ENCODE measurements at places on chromosomes 5 and 9. TPM values are rescaled to one million over a fixed set of nuclear protein-coding genes. Genes with fewer than 3 reads are reported as not detected.

GRCh38 chr5:97998941-97999340 lies 774.5 kb upstream of the RGMB start:
- no peaks in the 10 kb centered on the region for H3K27me3 ChIP-seq
- no peak overlapping the region for H3K27ac ChIP-seq
- no peaks in the 10 kb centered on the region for H3K4me1 ChIP-seq
- DNase-seq = no peak
- no peak overlapping the region for H3K4me3 ChIP-seq

DNA sequence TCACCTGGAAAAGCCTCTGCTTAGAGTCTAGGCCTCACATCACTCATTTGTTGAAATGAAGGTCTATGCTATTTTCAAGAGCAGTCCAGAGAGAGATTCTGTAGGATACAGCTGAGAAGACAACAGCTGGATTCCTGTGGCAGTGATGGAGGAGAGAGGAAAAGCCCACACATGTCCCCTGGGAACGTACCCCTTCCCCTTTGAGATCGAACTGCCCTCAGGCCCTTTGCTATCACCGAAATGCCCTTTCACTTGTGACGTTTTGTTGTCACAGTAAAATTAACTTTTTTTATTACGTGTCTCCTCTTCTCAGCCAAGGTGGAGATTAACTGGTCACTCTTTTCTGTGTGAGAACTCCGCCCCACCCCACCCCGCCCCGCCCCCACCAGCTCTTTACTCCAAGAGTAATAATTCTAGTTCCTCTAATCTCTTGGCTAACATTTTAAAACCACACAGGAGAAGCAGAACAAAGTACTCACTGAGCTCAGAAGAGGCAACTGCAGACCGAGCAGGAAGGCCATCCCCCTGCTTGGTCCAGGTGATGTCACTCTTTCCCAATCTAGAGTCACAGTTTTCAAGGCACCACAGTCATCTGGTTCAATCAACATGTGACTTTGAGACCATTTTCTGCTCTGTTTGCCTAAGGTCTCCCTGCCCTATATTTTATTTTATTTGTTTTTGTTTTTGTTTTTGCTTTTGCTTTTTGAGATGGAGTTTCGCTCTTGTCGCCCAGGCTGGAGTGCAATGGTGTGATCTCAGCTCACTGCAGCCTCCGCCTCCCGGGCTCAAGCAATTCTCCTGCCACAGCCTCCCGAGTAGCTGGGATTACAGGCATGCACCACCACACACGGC lies 105.6 kb downstream of the SUSD1 start:
- no peaks in the 10 kb centered on the region for H3K27me3 ChIP-seq
- H3K36me3 ChIP-seq = no peaks in the 10 kb centered on the region
- H3K4me1 ChIP-seq = peaks cover 16% of the 10 kb centered on the region
- no peak overlapping the region for H3K27ac ChIP-seq
- no peak overlapping the region for H3K4me3 ChIP-seq

DNA sequence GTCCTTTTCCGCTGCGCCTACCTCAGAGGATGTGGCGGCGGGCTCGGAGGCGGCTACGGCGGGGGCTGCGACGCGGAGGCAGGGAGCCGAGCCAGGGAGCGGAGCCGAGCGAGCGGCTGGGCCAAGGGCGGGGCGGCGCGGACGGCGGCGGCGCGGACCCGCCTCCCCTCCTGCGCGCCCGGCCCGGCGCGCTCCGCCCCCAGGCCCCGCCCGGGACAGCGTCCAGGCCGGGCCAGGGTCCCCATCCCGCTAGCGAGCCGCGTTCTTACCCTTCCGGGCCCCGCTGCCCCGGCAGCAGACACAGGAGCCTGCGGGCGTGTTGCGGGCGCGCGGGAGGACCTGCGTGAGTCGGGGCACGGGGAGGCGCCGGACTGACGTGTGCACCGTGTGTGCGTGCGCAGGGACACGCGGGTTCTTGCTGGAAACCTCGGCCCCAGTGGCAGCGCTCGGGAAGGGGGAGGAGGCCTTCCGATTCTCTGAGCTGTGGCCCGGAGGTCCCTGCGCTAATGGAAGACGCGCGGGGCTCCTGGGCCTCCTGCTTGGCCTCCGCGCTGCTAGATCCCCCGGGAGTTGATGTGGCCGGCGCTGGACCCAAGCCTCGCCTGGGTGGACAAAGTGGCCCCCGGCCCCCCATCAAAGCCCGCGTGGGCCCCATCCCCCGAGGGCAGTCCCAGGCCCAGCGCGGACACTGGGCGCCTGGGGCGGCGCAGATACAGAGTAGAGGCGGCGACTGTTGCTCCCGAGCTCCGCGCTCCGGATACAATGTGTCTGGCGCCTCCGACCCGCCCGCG lies at the start of gene VDAC1:
Gene VDAC1, minus strand, starts transcription at position 350 of the 791 bp plus-strand sequence. CDS start 11,963 bp downstream, outside the sequence.
- no peaks in the 10 kb centered on the region for H3K27me3 ChIP-seq
- peaks cover 14% of the 10 kb centered on the region for H3K36me3 ChIP-seq
- peak within 1 kb of the TSS; percentile 99 for H3K4me3 ChIP-seq
- DNase-seq = peak; percentile 89

GRCh38 chr5:150067405-150067960 lies 18.9 kb downstream of the CSF1R start:
- no peaks in the 10 kb centered on the region for H3K4me1 ChIP-seq
- peak; percentile 33 for DNase-seq
- no peaks in the 10 kb centered on the region for H3K36me3 ChIP-seq
- H3K27me3 ChIP-seq = no peaks in the 10 kb centered on the region

- DNase-seq = no peak
- peaks cover 9% of the 10 kb centered on the region for H3K4me1 ChIP-seq
- H3K27ac ChIP-seq = no peak overlapping the region
- H3K4me3 ChIP-seq = no peak overlapping the region
- H3K27me3 ChIP-seq = no peaks in the 10 kb centered on the region
These were observed 365.7 kb downstream of the SPATA31D1 start for GRCh38 chr9:82354279-82354659.

- H3K27ac ChIP-seq = no peak overlapping the region
- H3K4me3 ChIP-seq = no peak overlapping the region
- H3K27me3 ChIP-seq = no peaks in the 10 kb centered on the region
- DNase-seq = no peak
- no peaks in the 10 kb centered on the region for H3K4me1 ChIP-seq
These were observed 159.8 kb upstream of the CCDC152 start for GRCh38 chr5:42596817-42597216.

GRCh38 chr5:25006734-25007133 lies 362.0 kb upstream of the CDH10 start:
- no peak overlapping the region for H3K4me3 ChIP-seq
- H3K27ac ChIP-seq = no peak overlapping the region
- no peaks in the 10 kb centered on the region for H3K36me3 ChIP-seq

DNA sequence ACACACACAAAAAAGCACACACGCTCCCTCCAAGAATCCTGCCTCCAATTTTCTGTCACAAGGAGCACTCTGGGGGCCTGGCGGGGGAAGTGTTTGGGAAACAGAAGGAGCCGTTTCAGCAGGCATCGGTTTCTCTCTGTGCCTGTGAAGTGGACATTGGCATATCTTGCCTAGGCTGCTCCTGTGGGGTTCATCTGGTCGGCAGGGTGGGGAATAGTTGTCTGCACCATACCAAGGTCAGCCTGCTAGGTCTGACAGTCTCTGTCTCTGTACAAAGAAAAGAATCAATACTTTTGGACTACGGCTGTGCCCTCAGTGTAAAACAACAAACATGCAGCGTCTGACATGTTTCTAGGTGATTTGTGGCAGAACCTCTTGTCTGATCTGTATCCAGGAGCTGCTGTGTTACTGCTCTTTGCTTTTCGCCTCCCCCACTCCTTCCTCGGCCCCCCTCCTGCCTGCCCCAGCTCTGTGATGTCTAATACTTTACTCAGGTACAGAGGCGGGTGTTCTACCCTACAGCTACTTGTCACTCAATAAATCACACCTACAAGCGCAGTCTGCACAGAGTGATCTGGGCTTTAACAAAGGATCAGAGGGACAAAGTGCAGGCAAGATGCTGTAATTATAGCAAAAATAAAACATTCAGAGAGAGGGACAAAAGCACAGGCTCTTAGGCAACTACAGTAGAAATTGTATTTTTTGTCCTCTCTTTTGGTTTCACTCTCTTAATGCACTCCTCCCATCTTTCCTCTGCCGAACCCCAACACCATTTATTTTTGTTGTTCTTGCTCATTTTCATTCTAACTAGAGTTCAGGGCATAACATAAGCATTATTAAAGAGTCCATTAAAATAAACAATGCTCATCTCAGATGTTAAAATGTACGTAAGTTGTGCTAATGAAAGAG lies 216.7 kb downstream of the BNC2 start:
- no peak for DNase-seq
- H3K4me1 ChIP-seq = no peaks in the 10 kb centered on the region
- no peak overlapping the region for H3K4me3 ChIP-seq
- no peaks in the 10 kb centered on the region for H3K36me3 ChIP-seq
- H3K27ac ChIP-seq = no peak overlapping the region
- H3K27me3 ChIP-seq = no peaks in the 10 kb centered on the region

GRCh38 chr5:79030663-79031484 lies 38.6 kb downstream of the DMGDH start:
- no peak for DNase-seq
- H3K27ac ChIP-seq = no peak overlapping the region
- no peak overlapping the region for H3K4me3 ChIP-seq
- no peaks in the 10 kb centered on the region for H3K4me1 ChIP-seq
- no peaks in the 10 kb centered on the region for H3K36me3 ChIP-seq
- no peaks in the 10 kb centered on the region for H3K27me3 ChIP-seq

DNA sequence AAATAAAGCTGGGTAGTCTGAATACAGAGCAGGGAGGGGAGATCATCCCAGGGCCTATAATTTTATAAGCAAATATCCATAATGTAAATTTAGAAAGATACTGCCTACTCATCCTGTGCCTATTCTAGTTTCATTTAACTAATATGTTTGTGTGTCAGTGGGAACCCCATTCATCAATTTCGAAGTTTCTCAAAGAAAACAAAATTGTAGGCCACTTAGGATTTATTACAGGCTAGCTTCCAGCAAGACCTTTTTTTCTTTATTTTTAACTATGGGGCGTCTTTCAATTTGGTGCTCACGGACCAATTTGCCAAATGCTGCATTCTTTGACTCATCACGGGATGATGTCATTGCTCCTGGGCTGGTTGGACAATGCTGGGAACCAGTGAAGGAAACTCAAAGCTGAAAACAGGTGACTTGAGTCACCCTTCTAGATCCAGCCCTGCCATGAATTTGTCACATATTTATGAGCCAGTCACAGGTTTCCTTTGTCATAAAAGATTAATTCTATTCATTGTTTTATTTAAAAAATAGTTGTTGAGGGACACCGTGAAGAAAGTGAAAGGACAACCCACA lies 13.4 kb downstream of the PCSK5 start:
- DNase-seq = no peak
- no peak overlapping the region for H3K4me3 ChIP-seq
- no peak overlapping the region for H3K27ac ChIP-seq

GRCh38 chr5:42614509-42614908 lies 142.1 kb upstream of the CCDC152 start:
- H3K27me3 ChIP-seq = no peaks in the 10 kb centered on the region
- H3K4me1 ChIP-seq = no peaks in the 10 kb centered on the region
- no peak overlapping the region for H3K4me3 ChIP-seq
- no peaks in the 10 kb centered on the region for H3K36me3 ChIP-seq
- no peak overlapping the region for H3K27ac ChIP-seq

GRHPR gene
- total RNA-seq = 105 TPM

TYRP1 gene
- total RNA-seq = not detected

NSG2 gene
- total RNA-seq = not detected

SLC6A19 gene
- total RNA-seq = 0.09 TPM

SLC36A3 gene
- not detected for total RNA-seq
